ENCODE measurements at places on chromosomes 4 and X.

DNA sequence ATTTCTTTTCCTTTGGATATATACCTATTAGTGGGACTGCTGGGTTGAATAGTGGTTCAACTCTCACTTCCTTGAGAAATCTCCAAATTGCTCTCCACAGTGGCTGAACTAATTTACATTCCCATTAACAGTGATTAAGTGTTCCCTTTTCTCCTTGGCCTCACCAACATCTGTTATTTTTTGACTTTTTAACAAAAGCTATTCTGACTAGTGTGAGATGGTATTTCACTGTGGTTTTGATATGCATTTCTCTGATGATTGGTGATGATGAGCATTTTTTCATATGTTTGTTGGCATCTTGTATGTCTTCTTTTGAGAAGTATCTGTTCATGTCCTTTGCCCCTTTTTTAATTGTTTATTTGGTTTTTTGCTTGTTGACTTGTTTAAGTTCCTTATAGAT, 413.0 kb downstream of the MAPK10 start:
- no peak for DNase-seq

GRCh38 chr4:68447201-68447600, at the start of gene TMPRSS11E:
TSS of gene TMPRSS11E (plus strand) at chr4:68447463. CDS start at chr4:68447513, 50 bp downstream.
- DNase-seq: no peak

DNA sequence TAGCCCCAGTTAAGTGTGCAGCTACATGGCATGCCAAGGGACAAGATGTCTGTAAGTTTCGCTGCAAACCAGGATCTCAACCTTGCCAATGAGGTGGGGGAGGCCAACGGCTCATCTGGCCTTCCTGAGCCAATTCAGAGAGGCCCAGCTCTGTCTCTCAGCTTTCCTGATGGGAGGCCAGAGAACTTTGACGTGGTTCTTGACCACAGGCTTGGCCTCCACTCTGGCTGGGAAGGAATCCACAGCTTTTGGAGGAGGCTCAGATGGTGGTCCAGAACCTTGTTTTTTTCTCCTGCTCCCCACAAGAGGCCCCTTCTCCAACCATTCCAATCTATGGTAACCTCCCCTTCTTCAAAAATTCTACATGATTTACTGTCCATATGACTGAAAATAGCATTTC, 9.8 kb downstream of the CAPN6 start:
- no peak for DNase-seq

- no peak for DNase-seq
Observed at GRCh38 chrX:132831336-132831973, 127.0 kb downstream of the HS6ST2 start.

- no peak for DNase-seq
Observed at GRCh38 chr4:74583757-74584156, 138.8 kb downstream of the AREG start.

DNA sequence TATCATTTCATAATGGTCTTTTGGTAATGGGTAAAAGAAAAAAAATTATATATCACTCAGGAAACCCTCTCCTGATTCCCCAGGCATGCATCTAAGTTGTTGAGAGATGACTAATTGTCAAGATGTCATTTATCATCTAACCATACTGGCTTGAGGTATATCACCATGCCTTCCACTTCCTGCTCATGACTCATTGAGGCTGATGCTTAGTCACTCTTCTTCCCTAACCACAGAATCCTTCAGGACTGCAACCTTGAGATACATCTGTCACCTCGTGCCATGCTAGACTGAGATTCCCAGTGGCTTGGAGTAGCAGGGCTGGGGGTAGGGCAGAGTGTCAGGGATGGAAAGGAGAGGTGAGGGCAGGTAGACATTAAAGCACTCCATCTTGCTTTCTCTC, 782.5 kb upstream of the INTU start:
- DNase-seq: peak; percentile 97

- no peak for DNase-seq
Observed at GRCh38 chrX:24253030-24253429, 60.8 kb downstream of the SUPT20HL2 start.

GRCh38 chr4:87029356-87029755, 94.5 kb downstream of the AFF1 start:
- no peak for DNase-seq

- DNase-seq: no peak
Observed at GRCh38 chrX:13091111-13091765, 46.8 kb upstream of the FAM9C start.

DNA sequence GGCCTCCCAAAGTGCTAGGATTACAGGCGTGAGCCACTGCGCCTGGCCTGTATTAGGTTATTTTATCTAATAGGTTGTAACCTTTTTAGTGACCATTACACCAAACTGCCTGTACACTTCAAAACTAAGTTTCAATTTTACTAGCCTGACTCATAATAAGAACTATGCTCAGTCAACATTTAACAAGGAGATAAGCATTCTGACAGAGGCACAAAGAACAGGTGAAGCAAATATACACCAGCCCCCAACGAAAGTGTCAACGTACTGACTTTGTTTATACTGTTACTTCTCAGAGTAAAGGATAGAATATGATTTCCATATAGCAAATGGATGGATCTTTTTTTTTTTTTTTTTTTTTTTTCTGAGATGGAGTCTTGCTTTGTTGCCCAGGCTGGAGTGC, 62.8 kb downstream of the SHISA3 start:
- no peak for DNase-seq

DNA sequence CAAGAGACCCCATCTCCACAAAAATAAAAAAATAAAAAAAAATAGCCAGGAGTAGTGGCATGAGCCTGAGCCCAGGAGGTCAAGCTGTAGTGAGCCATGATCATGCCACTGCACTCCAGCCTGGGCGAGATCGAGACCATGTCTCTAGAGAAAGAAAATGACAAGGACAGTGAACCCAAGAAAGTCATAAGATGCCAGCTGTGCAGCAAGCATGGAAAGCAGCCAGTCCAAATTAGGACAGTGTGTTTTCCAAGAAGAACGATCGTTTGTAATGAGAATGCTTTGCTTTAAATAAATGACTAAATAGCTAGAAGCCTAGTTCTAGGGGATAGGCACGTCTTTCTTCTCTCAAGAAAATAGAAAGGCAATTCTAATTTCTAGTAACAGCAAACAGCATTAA, 58.4 kb upstream of the MSANTD1 start:
- no peak for DNase-seq

DNA sequence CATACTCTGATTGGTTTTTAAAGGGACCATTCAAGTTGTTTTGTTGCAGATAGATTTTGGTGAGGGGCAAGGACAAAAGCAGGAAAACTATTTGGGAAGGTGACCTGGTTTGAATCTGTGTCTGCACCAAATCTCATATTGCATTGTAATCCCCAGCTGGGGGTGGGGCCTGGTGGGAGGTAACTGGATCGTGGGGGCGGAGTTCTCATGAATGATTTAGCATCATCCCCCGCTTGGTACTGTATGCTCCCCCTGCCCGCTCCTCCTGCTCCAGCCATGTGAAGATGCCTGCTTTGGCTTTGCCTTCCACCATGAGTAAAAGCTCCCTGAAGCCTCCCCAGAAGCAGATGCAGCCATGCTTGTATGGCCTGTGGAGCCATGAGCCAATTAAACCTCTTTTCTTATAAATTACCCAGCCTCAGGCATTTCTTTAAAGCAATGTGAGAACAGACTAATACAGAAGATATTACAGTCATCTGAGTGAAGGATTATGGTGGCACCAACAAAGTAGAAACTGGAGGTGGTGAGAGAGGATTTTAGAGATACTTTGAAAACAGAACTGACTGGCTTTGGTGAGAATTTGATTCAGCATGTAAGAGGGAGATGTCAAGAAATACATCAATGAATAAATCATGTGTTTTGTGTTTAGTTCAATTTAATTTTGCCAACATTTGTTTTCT, 14.4 kb downstream of the IL21 start:
- no peak for DNase-seq

- no peak for DNase-seq
Observed at GRCh38 chr4:152281211-152281610, 254.7 kb downstream of the FBXW7 start.

DNA sequence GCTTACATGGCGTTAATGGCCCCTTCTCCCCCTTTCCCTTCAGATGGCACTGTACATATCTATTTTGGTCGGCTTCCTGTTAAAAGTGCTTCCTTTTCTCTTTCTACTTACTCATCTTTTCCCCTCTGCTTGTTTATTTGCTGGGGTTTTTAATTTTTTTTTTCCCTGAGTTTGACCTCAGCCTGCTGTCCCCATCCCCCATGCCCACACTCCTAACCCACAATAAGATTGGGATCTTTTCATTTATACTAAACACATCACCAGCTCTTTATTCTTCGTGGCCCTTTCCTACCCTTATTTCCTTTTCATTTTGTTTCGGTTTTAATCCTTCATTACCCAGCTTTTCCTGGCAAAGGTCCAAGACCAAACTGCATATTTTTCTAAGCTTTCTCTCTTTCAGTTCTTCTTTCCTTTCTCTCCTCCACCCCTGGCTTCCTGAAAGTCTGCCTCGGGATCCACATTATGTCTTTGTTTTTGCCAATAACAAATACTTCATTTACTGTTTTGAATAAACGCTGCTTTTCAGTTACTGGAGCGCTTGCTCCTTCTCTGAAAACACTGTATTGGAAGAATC, 152.0 kb upstream of the USP9X start:
- DNase-seq: peak; percentile 50

GRCh38 chr4:151659601-151660364, 101.0 kb downstream of the GATB start:
- DNase-seq: no peak

DNA sequence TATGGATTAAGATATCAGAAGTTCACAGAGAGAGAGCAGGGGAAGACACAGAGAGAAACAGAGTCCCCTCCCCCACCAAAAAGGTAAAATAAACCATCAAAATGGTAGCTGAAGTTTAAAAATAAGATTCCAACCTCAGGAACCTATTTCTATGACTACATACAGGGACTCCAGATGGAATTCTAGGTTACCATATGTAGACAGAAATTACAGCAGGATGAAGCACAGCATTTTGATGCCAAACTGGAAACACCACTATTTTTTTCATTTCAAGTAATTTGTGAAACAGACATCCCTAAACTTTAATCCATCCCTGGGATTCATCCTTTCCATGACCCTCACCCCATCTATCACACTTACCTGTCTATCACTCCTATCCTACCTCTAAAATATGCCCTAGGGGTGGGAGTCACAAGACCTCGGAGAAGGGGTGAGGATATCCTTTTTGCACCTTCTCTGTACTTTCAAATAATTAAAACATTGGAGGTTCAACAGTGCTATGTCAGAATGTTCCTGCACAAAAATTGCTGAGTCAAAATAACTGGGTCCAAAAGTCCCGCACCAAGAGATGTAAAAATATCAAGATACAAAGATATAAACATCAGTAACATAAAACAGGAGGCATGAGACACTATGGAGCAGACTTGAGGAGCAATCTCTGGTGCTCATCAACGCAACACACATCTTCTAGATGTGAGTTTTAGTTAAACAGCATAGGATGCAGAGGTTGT, 344.5 kb upstream of the RASGEF1B start:
- no peak for DNase-seq

DNA sequence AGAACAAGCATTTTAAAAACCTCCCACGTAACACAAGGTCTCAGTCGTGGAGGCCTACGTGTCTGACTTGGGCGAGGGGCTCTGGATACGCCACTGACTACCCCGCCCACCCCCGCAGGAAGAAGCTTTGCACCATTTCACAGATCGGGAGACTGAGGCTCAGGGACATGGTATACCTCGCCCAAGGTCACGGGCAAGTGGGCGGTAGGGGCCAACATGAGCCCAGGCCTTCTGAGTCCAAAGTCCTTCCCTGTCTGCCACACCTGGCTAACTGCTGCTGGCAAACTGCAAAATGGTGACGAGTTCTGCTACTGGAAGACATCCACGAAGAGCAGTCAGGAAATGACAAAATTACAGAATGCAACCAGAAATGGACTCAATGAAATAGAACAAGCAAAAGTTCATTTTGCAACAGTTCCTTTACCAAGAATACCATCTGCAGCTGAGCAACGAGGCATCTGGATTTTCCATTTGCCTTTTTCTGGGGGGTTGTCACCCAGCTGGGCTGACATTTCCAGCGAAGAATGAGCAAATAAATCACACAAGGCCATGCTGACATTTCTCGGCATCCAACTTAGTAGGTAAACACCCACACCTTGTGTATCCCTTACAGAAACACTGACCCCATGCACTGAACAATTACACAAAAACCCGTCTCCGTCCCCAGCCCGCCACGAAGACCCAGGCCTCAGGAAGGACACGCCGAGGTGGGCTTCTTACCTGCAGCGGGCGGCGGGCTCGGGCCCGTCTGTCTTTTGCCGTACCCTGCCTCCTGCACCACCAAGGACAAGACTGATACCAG, 70.2 kb upstream of the AFAP1 start:
- no peak for DNase-seq

GRCh38 chr4:146059865-146060264, 115.7 kb upstream of the LSM6 start:
- DNase-seq: no peak

- DNase-seq: no peak
Observed at GRCh38 chr4:159549098-159549518, 446.2 kb downstream of the RAPGEF2 start.

GRCh38 chr4:188714907-188715306, 575.7 kb downstream of the TRIML1 start:
- DNase-seq: no peak

- no peak for DNase-seq
Observed at GRCh38 chr4:98518559-98519267, 139.7 kb downstream of the TSPAN5 start.

DNA sequence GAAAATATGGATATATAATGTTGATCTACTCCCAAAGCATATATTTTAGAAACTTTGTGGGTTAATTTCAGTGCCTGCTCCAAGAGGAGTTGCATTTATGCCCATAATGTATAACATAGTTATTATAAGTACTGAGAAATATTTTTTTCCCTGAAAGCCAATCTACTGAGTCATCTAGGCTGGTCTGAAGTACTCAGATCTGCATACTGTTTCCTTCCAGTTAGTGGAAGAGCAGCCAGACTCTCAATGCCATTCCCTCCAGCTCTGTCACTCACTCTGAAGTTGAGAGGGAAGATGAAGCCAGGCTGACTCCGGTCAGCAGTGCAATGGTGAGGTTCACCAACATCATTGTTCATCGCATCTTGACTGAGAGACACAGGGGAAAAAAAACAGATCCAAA, 505.1 kb downstream of the PPARGC1A start:
- DNase-seq: no peak

DNA sequence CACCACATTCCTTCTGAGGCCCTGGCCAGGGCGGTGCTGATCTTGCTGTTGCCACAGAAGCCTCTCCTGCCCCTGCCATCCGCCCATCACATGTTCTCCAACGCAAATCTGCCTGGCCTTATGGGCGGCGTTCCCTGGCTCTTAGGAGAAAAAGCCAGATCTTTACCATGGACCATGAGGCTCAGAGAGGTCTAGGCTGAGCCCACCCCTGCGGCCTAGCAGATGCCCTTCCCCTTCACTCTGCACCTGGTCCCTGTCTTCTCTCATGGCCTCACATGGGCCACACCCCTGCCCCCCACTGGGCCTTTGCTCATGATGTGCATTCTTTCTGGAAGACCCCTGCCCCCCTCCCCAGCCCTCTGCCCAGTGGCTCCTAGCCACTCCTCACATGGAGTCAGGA, 78.5 kb downstream of the CRMP1 start:
- DNase-seq: no peak

- peak; percentile 86 for DNase-seq
Observed at GRCh38 chr4:158535130-158535614, 13.5 kb downstream of the RXFP1 start.
